Right renal cortex interstitium (tissue), 3 donors: ENCODE measurements at places on chromosomes 3 and 15. TPM values are rescaled to one million over a fixed set of nuclear protein-coding genes. Genes with fewer than 3 reads are reported as not detected.

DNA sequence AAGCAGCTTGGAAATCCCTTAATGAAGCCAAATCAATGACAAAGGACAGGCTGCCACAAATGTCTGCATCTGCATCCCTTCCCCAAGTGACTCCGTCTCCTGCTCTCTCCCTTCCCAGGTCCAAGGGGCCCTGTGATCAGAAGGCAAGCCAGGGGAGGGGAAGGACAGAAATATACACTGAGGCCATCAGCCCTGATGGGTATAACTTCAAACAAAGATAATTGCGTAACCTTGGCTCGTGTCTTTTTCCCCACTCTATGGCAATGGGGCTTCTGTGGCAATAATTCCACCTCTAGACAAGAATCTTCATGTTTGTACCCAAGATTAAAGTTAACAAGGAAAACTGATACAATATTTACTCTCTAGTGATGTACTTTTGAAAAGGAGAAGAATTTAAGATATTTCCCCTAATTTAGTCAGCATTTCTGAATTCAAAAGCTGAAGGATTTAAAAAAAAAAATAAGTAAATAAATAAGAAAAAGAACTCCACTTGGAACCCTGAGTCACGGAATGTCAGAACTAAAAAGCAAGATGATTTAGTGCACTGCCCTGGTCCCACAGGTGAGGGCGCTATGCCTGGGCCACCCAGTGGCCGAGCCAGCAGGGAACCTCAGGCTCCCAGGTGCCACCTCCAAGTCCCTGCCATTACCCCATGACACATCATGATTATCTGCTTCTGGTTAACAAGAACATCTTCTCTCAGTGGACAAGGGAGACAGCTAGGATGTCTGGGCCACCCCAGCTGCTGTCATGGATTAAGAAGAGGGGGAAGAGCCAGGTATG is 154.5 kb downstream of the STT3B start:
- DNase-seq: no peak

DNA sequence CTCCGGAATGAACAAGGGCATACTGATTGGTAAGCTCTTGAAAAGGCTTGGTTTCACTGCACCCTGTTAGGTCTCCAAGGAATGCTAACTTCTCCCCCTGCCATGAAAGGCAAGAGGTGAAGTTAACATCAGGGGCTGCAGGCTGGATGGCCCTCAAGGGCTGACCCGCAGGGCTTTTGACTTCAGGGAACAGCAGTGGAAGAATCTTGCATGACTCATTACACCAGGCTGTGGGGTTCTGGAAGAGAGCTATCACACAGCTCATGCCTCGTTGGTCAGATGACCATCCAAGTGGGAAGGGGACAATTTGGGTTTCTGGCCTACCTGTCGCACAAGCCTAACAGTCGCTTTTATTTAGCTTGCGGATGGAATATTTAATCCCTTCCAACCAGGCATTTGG is 23.6 kb upstream of the ATG7 start:
- DNase-seq: no peak

- no peak for DNase-seq
These were observed 7.1 kb downstream of the PLCD1 start for GRCh38 chr3:38022301-38022700.

- DNase-seq: no peak
These were observed 40.5 kb downstream of the BOC start for GRCh38 chr3:113251817-113252216.

GRCh38 chr15:22956978-22957260 is 23.2 kb downstream of the CYFIP1 start:
- no peak for DNase-seq

RYK gene
- polyA plus RNA-seq: 105 TPM

KNG1 gene
- polyA plus RNA-seq: 163 TPM

GPR149 gene
- polyA plus RNA-seq: not detected
